ENCODE measurements at places on chromosomes 7 and 10.

GRCh38 chr7:107233174-107233573 is 64.4 kb downstream of the HBP1 start:
- no peak for DNase-seq

DNA sequence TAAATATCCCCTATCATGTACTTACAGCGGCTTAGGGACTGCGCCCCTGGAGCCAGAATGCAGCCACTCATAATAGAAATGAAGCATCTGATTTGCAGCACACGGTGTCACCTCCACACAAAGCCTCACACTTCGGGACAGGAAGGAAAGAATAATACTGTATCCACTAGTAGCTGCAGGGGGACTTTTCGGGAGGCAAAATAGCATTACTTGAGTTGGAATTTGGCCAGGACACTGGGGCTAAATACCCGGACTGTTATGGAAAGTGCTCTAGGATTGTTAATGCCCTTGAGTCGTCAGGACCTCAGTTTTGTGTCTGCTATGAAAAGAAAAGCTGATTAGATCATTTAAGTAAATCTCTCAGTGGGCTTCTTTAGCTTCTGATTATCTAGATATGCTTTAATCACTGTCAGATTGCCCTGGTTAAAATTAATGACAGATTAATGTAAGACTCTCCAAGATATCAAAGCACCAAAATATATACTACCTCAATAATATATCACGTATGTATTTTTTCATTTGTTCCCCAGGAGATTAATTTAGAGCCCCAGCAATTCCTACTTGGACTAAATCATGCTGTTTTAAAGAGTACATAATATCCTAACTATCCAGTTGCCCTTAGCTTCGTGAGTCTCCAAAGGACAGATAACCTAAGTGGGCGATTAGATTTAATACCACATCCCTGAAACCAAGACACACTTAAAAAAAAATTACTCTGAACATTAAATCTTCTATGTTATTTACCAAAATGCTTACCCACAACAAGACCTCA is 173.0 kb upstream of the NEBL start:
- no peak for DNase-seq

GRCh38 chr10:92593619-92594588 is 974 bp downstream of the KIF11 start:
- DNase-seq: no peak

GRCh38 chr10:80580638-80581468 is 43.2 kb downstream of the SH2D4B start:
- DNase-seq: no peak

DNA sequence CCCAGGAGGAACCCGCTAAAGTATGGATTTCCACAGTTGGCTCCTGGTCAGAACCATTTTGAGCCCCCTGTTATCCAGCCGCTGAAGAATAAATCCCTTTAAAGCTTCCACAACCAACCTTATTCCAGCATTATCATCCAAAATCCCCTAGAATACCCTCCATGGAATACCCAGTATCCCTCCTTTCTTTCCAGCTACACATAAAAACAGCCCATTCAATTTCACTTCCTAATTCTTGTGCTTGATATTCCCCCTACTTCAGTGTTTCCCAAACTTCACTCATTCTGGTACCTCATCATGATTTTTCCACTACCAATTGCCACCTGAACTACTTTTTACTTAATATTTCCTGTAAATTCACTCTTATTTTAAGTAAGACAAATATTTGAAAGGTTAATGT is 3.1 kb downstream of the MACC1 start:
- DNase-seq: no peak

GRCh38 chr7:151731022-151731441 is 145.9 kb downstream of the PRKAG2 start:
- DNase-seq: no peak

GRCh38 chr10:128973221-128973620 is 493.8 kb upstream of the MGMT start:
- no peak for DNase-seq

- DNase-seq: no peak
Measured at GRCh38 chr7:8762803-8763202, 329.4 kb downstream of the NXPH1 start.
